SK-N-SH (cell line): ENCODE measurements at places on chromosomes 2 and 18. TPM values are rescaled to one million over a fixed set of nuclear protein-coding genes. Genes with fewer than 3 reads are reported as not detected.

Gene TXNDC2
- 0.06 and 0.07 TPM in 2 replicates for polyA plus RNA-seq

Gene DLGAP1
- polyA plus RNA-seq, result not detected in 2 replicates

Gene DES
- 0.21 and 0.28 TPM in 2 replicates for polyA plus RNA-seq

Gene IGFBP5
- 156 and 323 TPM in 2 replicates for polyA plus RNA-seq

Gene FNDC4
- polyA plus RNA-seq, result 26.5 and 27.0 TPM in 2 replicates

Gene CDKL4
- polyA plus RNA-seq, result 0.60 and 0.81 TPM in 2 replicates

Gene CPO
- not detected in 2 replicates for polyA plus RNA-seq

Gene GRB14
- polyA plus RNA-seq, result 3.9 and 6.4 TPM in 2 replicates

Gene GPR35
- 1.2 and 1.3 TPM in 2 replicates for polyA plus RNA-seq

Gene SRD5A2
- not detected in 2 replicates for polyA plus RNA-seq

Gene LIMS3
- polyA plus RNA-seq, result 1.4 and 3.6 TPM in 2 replicates

Gene RAB31
- polyA plus RNA-seq, result 22.4 and 23.0 TPM in 2 replicates

Gene CTIF
- polyA plus RNA-seq, result 47.2 and 47.8 TPM in 2 replicates

Gene FBXO48
- 0.30 and 0.45 TPM in 2 replicates for polyA plus RNA-seq

Gene RAB6D
- not detected in 2 replicates for polyA plus RNA-seq

Gene SAG
- not detected in 2 replicates for polyA plus RNA-seq

Gene ALKAL2
- polyA plus RNA-seq, result not detected in 2 replicates

Gene GBX2
- 0.03 and 0.16 TPM in 2 replicates for polyA plus RNA-seq

Gene CD8B
- not detected in 2 replicates for polyA plus RNA-seq

Gene LIPT1
- 5.4 and 8.7 TPM in 2 replicates for polyA plus RNA-seq

Gene OBSL1
- polyA plus RNA-seq, result 70.9 and 93.0 TPM in 2 replicates

Gene INHBB
- 0.03 TPM in 1 of 2 replicates, not detected in the other for polyA plus RNA-seq

Gene TSN
- 26.1 and 35.1 TPM in 2 replicates for polyA plus RNA-seq

Gene C2orf74
- polyA plus RNA-seq, result 24.1 and 26.3 TPM in 2 replicates

Gene HOXD11
- polyA plus RNA-seq, result not detected in 2 replicates

Gene NFATC1
- 0.02 TPM in 1 of 2 replicates, not detected in the other for polyA plus RNA-seq

Gene MYO5B
- polyA plus RNA-seq, result 1.2 and 1.3 TPM in 2 replicates
